Stimulated activated CD4-positive, alpha-beta T cell treated with anti-CD3 and anti-CD28 coated beads, Interleukin-12 subunit alpha, Interleukin-12 subunit beta, amount 100 ng/mL, for 24 hours (primary cell): ENCODE measurements at places on chromosomes 4 and X.

GRCh38 chr4:55951191-55951922 is 2.6 kb downstream of the CEP135 start:
- DNase-seq = no peak

- DNase-seq = no peak
Observed at GRCh38 chr4:56104188-56104587, 155.4 kb downstream of the CEP135 start.

- DNase-seq = no peak
Observed at GRCh38 chr4:84804136-84804535, 162.4 kb downstream of the WDFY3 start.

- no peak for DNase-seq
Observed at GRCh38 chr4:188262464-188262863, 123.2 kb downstream of the TRIML1 start.

DNA sequence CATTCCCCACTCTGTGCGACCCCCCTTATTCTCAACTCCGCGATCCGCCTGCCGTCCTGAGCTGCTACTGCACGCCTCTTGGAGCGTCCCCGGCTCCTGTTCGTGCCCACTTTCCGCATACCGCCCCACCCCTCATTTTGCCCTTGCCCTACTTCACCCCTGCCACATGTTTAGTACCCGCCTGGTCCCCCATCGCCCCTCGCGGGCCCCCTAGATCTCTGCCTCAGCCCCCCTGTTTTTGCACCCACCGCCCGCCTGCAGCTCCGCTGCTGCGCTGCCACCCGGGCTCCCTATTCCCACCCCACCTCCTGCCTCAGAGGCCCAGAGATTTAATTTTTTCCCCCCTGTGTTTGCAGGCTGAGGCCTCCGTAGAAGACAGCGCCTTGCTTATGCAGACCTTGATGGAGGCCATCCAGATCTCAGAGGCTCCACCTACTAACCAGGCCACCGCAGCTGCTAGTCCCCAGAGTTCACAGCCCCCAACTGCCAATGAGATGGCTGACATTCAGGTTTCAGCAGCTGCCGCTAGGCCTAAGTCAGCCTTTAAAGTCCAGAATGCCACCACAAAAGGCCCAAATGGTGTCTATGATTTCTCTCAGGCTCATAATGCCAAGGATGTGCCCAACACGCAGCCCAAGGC is 1.4 kb downstream of the MAGED1 start:
- DNase-seq = no peak

GRCh38 chrX:10175319-10175871 is 18.6 kb downstream of the CLCN4 start:
- no peak for DNase-seq

DNA sequence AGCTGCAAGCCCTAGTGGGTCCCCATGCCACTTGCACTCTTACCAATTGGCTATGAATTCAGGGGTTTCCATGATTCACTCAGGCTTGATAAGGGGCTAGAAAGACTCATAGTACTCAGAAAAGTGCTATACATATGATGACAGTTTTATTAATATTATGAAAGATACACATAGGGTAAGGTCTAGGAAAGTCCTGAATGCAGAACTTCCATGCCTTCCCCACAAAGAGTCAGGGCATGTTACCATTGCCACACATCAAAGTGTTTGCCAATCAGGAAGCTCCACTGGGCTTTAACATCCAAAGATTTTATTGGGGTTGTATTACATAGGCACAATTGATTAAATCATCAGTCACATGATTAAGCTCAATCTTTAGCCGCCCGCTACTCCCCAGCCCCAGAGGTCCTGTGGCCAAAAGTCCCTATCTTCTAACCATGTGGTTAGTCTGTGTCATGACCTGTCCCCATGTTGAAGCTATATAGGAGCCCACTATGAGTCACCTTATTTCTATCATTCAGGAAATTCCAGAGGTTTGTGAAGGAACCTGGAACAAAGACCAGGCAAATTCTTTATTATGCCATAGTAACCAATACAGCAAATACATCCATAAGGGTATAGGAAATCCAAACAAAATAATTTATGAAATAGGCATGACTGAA is 635.6 kb downstream of the STPG2 start:
- no peak for DNase-seq

GRCh38 chrX:134780908-134781307 is 122.6 kb upstream of the PLAC1 start:
- DNase-seq = no peak
